ENCODE measurements at places on chromosomes 16 and 17.

- no peak for DNase-seq
Observed at GRCh38 chr17:47875011-47875985, 20.7 kb upstream of the SP2 start.

GRCh38 chr16:46920402-46921068 lies 36.4 kb downstream of the GPT2 start:
- DNase-seq: no peak

- no peak for DNase-seq
Observed at GRCh38 chr16:86285421-86285820, 224.9 kb upstream of the FOXF1 start.

- no peak for DNase-seq
Observed at GRCh38 chr16:82630219-82630618, 3.5 kb downstream of the CDH13 start.

GRCh38 chr17:28715217-28715616 lies 2.5 kb downstream of the RAB34 start:
- DNase-seq: no peak

- no peak for DNase-seq
Observed at GRCh38 chr16:81349608-81350305, 35.0 kb downstream of the GAN start.

DNA sequence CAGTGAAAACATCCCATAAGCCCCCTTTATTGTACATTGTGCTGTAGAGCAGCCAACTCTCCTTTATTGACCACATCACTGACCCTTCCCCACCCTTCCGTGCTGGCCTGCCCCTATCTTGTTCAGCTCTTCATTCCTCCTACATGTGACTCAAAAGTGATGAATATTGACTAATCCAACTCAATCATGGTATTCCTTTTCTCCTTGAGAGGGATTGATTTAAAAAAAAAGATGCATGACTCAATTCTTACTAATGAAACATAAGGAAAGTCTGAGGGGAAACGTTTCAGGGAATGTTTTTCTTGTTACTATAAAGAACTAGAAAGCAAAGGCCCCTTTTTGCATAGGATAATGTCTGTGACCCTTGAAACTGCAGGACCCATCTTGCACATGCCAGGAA lies 125.2 kb upstream of the SOX9 start:
- no peak for DNase-seq

DNA sequence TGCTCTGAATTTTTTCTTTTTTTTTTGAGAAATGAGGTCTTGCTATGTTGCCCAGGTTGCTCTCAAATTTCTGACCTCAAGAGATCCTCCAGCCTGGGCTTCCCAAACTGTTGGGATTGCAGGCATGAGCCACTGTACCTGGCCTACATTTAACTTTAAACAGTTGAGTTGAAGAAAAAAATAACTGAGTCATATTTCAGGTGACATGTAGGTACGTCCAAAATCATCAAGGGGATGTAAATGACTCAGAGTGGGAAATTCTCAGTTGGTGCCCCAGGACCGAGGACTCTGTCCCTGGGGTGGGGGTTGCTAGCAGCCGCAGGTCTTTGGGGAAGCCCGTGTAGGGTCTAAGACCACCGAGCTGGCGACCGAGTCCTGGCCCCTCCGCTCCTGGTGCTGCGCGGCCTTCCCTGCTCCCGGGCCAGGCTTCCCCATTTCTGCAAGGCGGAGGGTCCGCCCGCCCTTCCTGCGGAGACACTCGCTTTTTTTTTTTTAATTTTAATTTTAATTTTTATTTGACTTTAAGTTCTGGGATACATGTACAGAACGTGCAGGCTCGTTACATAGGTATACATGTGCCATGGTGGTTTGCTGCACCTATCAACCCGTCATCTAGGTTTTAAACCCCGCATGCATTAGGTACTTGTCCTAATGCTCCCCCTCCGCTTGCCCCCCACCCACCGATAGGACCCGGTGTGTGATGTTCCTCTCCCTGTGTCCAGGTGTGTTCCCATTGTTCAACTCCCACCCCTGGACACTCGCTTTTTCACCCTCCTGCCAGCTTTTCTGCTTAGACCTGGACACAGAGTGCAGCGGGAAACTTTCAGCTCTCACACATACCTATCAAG lies 12.7 kb upstream of the N4BP1 start:
- no peak for DNase-seq

DNA sequence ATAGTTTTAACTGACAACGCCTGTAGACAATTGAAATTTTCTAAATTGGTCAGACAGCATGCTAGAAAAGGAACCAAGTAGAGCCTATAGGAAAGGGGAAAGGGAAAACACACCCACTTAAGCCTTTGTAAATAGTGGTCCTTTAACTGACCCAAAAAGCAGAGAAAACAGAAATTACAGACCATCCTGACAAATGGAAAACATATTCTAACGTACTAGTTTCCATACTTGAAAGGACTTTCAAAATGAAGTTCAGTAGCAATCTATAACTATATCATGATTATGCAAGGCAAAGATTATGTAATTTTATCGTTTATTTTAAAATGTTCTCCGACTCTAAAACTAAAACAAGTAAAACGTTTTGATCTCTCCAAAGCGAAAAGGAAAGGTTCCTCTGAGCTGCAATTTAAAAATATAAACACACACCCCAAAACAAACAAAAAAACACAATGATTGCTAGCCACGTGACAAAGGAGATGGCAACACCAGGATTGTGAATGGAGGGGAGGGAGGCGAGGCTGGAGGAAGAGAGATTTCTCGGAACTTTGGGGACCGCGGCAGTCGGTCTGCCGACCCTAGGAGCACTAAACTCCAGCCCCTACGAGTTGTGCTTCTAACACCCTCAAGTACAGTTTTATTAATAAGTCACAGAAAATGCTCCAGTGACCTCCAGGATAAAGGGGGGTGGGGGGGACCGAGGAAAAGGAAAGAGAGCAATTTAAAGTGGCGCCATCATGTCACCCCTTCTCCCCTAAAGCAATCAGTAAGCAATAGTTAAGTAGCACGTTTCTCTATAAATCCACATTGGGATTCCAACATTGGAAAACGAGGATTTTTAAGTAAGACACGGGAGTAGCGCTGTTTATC lies 1.7 kb downstream of the KANSL1 start:
- DNase-seq: no peak

- DNase-seq: no peak
Observed at GRCh38 chr16:21277927-21278706, at the start of gene CRYM. TSS of gene CRYM (minus strand) at chr16:21278290. CDS start at chr16:21278251, 39 bp downstream.

- DNase-seq: no peak
Observed at GRCh38 chr17:37779554-37779953, 34.7 kb upstream of the HNF1B start.

- no peak for DNase-seq
Observed at GRCh38 chr16:89431158-89431584, 59.2 kb downstream of the ANKRD11 start.

DNA sequence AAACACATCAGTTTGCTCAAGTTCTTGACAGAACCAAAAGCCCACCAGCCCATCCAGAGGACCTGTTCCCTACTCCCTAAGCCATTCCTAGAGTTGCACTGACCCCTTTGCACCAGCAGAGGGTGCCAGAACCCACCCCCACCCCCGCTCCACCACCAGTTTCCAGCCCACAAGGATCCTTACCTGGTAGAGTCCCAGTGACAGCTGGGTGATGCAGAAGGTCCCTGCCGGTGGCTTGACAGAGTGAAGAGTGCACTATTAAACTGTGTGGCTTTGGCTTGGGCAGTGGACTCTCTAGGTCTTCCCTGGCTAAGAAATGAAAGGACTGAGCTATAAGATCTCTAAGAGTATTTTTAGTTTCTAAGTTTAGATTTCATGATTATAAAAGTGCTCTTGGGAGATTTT lies 73.3 kb upstream of the MTMR4 start:
- no peak for DNase-seq

DNA sequence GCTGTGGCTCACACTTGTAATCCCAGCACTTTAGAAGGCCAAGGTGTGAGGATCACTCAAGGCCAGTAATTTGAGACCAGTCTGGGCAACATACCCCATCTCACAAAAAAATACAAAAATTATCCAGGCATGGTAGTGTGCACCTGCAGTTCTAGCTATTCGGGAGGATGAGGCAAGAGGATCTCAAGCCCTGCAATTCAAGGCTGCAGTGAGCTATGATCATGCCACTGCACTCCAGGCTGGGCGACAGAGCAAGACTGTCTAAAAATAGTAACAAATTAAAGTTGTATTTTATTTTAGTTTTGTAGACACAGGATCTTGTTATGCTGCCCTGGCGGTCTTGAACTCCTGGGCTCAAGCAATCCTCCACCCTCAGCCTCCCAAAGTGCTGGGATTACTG lies 18.2 kb downstream of the USP31 start:
- DNase-seq: no peak

GRCh38 chr17:67562005-67562404 lies 155.7 kb upstream of the NOL11 start:
- DNase-seq: no peak

DNA sequence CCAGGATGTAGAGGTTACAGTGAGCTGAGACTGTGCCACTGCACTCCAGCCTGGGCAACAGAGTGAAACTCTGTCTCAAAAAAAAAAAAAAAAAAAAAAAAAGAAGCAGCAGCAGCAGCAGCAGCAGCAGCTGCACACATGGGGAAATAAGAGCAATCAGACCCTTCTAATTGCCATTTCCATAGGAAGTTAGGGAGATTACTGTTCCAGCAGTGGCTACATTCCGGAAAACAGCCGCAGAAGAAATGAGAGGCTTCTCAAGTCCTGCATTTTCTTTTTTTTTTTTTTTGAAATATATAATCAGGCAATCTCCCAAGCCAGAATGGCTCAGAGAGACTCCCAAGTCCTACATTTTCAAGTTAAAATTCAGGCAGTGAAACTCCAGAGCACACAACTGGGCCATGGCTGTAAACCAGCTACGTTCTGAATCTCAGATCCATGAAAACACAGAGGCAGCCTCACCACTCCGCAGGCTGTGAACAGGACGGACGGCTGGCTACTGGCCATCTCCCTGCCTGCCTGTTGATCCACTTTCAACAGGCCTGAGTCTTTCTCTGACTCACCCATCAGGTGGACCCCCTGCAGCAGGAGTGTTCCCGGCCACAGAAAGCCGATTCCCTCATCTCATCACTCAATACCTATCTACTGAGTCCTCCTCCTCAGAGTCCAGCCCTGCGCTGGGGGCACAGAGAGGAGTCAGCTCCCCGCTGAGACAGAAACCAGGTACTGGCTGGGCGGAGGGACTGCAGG lies 15.0 kb downstream of the TRPV1 start:
- DNase-seq: no peak

DNA sequence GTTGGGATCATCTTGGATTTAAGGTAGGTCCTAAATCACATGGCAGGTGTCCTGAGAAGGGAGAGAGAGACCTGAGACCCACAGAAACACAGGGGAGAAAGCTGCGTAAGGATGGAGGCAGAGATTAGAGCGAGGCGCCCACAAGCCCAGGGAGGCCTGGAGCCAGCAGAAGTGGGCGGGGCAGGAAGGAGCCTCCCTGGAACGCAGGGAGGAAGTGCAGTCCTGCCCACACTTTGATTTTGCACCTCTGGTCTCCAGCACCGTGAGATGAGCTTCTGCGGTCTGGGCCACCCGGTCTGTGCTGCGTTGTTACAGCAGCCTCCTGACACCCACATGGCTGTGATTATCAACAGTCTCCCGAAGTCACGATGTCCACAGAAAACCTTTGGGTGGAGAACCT lies 6.4 kb downstream of the DNASE1L2 start:
- no peak for DNase-seq

GRCh38 chr17:27506348-27507218 lies 50.3 kb downstream of the KSR1 start:
- DNase-seq: no peak

GRCh38 chr17:61010661-61011170 lies 333.1 kb downstream of the BCAS3 start:
- DNase-seq: no peak

DNA sequence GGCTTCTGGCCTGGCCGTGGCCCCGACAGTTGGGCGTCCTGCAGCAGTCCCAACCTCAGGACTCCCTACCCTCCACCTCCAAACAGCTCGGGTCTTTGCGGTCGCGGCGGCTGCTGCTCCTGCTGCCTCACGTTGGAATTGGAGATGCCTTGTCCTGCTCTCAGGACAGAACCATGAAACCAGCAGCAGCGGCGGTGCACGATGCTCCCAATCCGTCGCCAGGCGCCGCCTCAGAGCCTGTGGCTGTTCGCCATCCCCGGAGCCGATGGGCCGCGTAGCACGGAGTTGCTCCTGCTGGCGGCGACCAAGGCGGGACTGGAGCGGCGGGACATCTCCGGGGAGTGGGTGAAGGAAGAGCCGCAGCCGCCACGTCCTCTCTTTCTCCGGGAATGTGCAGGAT lies 1965.9 kb downstream of the TP53TG3F start:
- no peak for DNase-seq

DNA sequence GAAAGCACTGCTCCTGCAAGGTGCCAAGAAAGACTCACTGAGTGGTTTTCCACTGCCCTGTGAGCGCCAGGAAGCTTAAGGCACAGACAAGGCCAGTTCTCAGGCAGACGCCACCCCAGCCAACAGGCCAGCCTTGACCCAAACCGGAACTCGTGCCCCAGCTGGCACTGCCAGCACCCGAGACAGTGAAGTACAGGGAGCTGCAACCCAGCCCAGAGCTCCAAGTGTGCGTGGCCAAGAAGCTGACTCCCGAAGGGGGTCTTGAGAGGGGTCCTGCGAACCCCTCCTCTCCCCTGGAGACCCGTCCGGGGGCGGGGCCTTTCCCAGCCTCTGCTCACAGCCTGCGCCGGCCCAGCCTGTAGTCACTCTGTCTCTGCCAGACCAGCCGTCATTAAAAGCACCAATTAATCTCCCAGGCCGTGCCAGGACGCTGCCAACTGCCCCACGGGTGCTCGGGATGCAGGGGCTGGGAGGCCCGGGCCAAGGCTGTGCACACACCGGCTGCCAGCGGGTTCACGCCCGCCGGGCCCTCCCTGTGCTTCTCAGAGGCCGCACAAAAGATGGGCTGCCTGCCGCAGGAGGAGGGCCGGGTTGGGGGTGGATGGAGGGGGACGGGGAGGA lies 4.4 kb upstream of the SOX8 start:
- DNase-seq: no peak

GRCh38 chr16:19130852-19131824 lies 17.4 kb downstream of the ITPRIPL2 start:
- no peak for DNase-seq

DNA sequence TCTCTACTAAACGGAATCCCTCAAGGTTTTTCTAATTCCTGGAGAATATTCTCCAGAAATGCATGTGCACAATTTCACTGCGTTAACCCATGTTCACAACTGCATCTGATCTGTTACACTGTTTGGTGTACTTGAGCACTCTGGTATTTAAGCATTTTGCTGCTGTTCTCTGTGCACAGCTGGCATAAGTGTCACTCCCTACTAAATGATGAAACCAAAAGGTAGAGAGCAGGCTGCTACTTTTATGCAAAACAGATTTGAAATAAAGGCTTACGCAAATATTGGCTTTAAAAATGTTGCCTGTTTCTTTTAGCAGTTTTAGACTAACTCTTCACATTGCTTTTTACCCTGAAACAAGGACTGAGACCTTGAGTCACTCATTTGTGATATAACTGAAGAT lies 41.7 kb downstream of the ESRP2 start:
- no peak for DNase-seq

GRCh38 chr17:78242024-78242742 lies 10.8 kb downstream of the TMEM235 start:
- no peak for DNase-seq

- DNase-seq: no peak
Observed at GRCh38 chr16:4767872-4768548, 1.0 kb upstream of the ZNF500 start.

GRCh38 chr17:42894283-42895184 lies 6.1 kb upstream of the G6PC1 start:
- DNase-seq: no peak
